ENCODE measurements at places on chromosomes 1 and 21. TPM values are rescaled to one million over a fixed set of nuclear protein-coding genes. Genes with fewer than 3 reads are reported as not detected.

The S100B gene
- 28.0 TPM for total RNA-seq

The C1orf53 gene
- 3.9 TPM for total RNA-seq

The TRIM45 gene
- total RNA-seq = 1.9 TPM

The SLC6A9 gene
- total RNA-seq = 9.0 TPM

The CFAP141 gene
- not detected for total RNA-seq

The LRRIQ3 gene
- total RNA-seq = 1.5 TPM

The HFM1 gene
- 2.2 TPM for total RNA-seq

The GJA4 gene
- 0.11 TPM for total RNA-seq

The AK5 gene
- 0.65 TPM for total RNA-seq

The ATP1A4 gene
- total RNA-seq = not detected

The DNALI1 gene
- 8.1 TPM for total RNA-seq

All from articular chondrocyte of knee joint (primary cell).